Liver (tissue), 10 donors: ENCODE measurements at places on chromosomes 12 and 14. TPM values are rescaled to one million over a fixed set of nuclear protein-coding genes. Genes with fewer than 3 reads are reported as not detected.

DNA sequence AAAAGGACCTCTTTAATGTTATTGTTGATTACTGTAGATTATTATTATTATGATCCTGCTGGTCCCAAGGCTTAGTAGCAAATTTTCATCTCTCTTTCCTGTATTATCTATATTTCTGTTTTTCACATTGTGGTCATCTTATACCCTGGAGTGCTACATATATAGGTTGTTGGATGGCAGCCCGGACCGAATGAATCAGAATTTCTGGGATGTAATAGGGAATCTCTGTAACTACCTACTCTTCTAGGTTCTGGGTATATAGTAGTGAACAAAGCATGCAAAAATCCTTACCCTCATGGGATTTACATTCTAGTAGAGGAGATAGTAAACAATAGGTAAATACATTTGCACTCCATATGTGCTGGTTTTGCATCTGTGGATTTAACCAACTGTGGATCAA is 31.4 kb downstream of the NUBPL start:
- H3K4me1 ChIP-seq: no peaks in the 10 kb centered on the region
- H3K27ac ChIP-seq: no peak overlapping the region
- H3K27me3 ChIP-seq: no peaks in the 10 kb centered on the region
- H3K36me3 ChIP-seq: no peaks in the 10 kb centered on the region
- no peak overlapping the region for H3K4me3 ChIP-seq

GRCh38 chr12:82838131-82838551 is 151.4 kb downstream of the TMTC2 start:
- H3K27me3 ChIP-seq: no peaks in the 10 kb centered on the region
- no peak overlapping the region for H3K4me3 ChIP-seq

GRCh38 chr14:94340533-94340932 is 17.4 kb upstream of the SERPINA6 start:
- no peak for DNase-seq
- peaks cover 25% of the 10 kb centered on the region for H3K4me1 ChIP-seq
- H3K27me3 ChIP-seq: no peaks in the 10 kb centered on the region
- no peak overlapping the region for H3K4me3 ChIP-seq
- H3K36me3 ChIP-seq: no peaks in the 10 kb centered on the region

DNA sequence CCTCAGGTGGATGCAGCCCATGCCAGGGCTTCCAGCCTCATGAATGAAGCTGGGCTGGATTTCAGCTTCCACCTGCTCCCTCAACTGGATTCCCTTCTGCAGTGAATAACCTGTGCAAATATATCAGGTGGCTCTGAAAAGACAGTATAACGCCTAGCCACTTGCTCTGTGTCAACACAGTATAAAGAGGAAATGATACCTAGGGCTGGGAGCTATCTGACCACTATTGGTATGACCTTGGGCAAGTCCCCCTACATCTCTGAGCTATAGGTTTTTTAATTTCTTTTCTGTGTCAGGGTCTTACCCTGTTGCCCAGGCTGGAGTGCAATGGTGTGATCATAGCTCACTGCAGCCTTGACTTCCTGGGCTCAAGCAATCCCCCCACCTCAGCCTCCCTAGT is 19.8 kb downstream of the ISM2 start:
- H3K27me3 ChIP-seq: no peaks in the 10 kb centered on the region
- H3K27ac ChIP-seq: no peak overlapping the region
- DNase-seq: no peak

DNA sequence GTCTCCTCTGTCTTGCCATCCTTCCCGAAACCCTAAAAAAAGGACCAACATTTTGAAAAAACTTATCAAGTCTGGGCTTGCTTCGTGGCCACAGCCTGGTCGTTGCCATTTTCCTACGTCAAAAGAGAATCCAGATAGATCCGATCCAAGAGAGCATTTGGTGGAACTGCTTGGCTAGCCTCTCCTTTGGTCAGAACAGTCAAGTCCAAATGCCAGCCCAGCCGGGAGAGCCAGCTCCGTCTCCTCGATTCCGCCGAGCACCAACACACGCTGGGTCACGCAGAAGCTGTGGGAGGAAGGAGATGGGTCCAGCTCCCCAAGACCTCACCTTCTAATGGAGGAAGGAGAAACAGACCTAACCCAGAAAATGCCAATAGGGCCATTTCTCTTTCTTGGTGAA is 9.3 kb upstream of the PRIMA1 start:
- no peak overlapping the region for H3K27ac ChIP-seq
- H3K27me3 ChIP-seq: peaks cover 3% of the 10 kb centered on the region
- no peak overlapping the region for H3K4me3 ChIP-seq
- no peaks in the 10 kb centered on the region for H3K36me3 ChIP-seq
- no peak for DNase-seq
- H3K4me1 ChIP-seq: no peaks in the 10 kb centered on the region

DNA sequence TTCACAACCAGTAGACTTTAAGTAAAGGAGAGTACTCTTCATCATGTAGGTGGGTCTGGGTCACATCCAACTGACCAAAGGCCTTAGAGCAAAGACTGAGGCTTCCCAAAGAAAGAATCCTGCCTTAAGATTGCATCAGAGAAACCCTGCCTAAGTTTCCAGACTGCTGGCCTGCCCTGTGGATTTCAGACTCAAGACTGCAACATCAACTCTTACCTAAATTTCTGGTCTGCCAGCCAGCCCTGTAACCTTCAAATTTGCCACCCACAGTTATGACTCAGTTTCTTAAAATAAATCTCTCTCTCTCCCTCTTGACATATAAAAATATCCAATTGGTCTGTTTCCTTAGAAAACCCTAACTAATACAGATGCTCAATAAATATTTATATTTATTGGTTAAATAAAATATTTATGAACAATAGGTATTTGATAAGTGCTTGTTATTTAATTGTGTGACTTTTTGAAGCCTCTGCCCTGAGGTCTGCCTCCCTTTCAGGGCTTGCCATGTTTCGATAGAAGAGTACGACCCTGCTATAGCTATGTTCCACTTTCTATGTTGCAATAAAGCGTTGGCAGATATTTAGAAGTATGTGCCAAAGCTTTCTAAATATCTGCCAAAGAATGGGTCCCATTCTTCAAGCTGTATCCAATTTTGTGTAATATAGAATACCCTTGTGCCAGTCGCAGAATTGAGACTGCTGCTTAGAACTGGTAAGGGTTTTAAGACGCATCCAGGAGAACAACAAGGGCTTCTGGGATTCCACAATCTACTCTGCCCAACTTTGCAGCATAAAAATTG is 65.7 kb downstream of the TMEM30B start:
- no peak overlapping the region for H3K27ac ChIP-seq
- no peak for DNase-seq
- no peaks in the 10 kb centered on the region for H3K27me3 ChIP-seq
- H3K36me3 ChIP-seq: no peaks in the 10 kb centered on the region

GRCh38 chr14:98819867-98820206 is 452.2 kb downstream of the BCL11B start:
- no peaks in the 10 kb centered on the region for H3K27me3 ChIP-seq
- no peaks in the 10 kb centered on the region for H3K36me3 ChIP-seq
- H3K4me1 ChIP-seq: no peaks in the 10 kb centered on the region
- no peak for DNase-seq

DNA sequence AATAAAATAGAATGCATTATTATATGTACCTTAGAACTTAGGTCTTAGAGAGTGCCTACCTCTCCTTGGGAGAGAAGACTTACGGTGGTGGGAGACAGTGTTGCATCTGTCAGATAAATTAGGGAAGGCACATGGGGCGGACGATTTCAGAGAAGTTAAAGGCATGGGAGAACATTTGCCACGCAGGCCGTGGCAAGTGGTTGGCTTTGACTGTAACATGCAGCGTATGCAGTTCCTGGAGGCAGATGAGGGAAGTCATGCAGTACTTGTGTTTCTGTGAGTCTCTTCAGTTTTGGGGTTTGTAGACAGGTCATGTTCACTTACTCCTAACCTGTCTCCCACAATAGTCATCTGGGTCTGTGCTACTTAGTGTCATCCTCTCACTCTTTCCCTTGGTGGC is 43.6 kb downstream of the ETV6 start:
- H3K27me3 ChIP-seq: no peaks in the 10 kb centered on the region
- no peak overlapping the region for H3K27ac ChIP-seq
- H3K4me1 ChIP-seq: peaks cover 2% of the 10 kb centered on the region
- no peaks in the 10 kb centered on the region for H3K36me3 ChIP-seq
- H3K4me3 ChIP-seq: no peak overlapping the region
- DNase-seq: no peak

DNA sequence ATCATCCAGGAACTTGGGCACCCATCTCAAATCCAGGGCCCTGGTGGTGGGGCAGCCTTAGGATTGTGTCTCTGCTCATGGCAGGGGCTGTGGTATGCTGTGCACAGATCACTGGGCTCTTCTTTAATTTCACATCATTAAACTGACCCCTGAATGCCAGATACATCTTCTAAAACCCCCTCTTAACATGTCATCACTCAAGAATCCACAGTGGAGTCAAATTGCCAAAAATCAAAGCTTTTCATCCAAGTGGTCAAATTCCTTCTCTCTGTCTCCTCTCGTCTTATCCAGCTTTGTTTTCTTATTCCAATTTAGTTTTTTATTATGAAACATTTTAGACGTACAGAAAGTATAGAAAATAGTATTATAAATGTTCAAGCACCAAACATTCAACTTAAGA is 97.5 kb downstream of the ADCK1 start:
- no peaks in the 10 kb centered on the region for H3K27me3 ChIP-seq
- H3K27ac ChIP-seq: no peak overlapping the region
- H3K36me3 ChIP-seq: peaks cover 6% of the 10 kb centered on the region
- DNase-seq: no peak
- no peak overlapping the region for H3K4me3 ChIP-seq

- H3K36me3 ChIP-seq: no peaks in the 10 kb centered on the region
- no peak overlapping the region for H3K27ac ChIP-seq
- H3K27me3 ChIP-seq: no peaks in the 10 kb centered on the region
- H3K4me1 ChIP-seq: no peaks in the 10 kb centered on the region
- H3K4me3 ChIP-seq: no peak overlapping the region
Measured at GRCh38 chr12:40204337-40204736, 20.5 kb upstream of the LRRK2 start.

DNA sequence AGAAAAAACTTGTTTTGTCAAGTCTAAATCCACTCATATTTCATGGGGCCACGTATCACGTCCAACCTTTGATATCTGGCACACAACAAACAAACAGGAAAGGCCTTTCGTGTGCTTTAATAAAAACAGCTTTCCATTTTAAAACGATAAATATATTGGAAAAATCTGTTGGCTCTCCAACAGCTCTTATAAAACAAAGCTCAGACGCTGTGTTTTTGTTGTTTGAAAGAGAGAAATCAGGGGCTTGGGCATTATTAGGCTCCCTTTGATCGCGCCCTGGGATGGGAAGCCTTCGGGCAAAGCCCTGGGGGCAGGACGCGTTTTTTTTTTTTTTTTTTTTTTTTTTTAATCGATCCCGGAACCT is 429 bp upstream of the PLEKHA5 start:
- no peak for DNase-seq
- H3K4me1 ChIP-seq: peaks cover 7% of the 10 kb centered on the region
- H3K27ac ChIP-seq: peak overlapping the region; percentile 84
- no peaks in the 10 kb centered on the region for H3K36me3 ChIP-seq
- no peaks in the 10 kb centered on the region for H3K27me3 ChIP-seq

DNA sequence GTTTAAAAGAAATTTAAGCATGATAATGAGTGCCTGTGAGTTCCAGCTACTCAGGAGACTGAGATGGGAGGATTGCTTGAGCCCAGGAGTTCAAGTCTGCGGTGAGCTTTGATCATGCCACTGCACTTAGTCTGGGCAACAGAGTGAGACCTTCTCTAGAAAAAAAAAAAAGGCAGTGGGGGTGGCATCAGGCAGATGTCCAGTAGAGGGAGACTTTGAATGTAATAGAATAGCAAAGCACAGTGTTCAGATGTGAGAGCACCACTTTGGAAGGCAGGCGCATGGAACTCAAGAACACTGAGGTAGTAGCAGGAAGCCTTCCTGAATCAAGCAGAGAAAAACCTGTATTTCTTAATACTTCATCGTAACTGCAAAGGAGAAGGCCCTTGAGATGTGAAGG is 394.5 kb upstream of the GARIN6 start:
- no peak overlapping the region for H3K27ac ChIP-seq
- H3K27me3 ChIP-seq: no peaks in the 10 kb centered on the region
- DNase-seq: no peak
- no peaks in the 10 kb centered on the region for H3K36me3 ChIP-seq
- H3K4me1 ChIP-seq: no peaks in the 10 kb centered on the region

GRCh38 chr12:97275256-97275655 is 187.3 kb upstream of the RMST start:
- no peaks in the 10 kb centered on the region for H3K27me3 ChIP-seq
- H3K27ac ChIP-seq: no peak overlapping the region
- no peak for DNase-seq
- H3K36me3 ChIP-seq: no peaks in the 10 kb centered on the region

DNA sequence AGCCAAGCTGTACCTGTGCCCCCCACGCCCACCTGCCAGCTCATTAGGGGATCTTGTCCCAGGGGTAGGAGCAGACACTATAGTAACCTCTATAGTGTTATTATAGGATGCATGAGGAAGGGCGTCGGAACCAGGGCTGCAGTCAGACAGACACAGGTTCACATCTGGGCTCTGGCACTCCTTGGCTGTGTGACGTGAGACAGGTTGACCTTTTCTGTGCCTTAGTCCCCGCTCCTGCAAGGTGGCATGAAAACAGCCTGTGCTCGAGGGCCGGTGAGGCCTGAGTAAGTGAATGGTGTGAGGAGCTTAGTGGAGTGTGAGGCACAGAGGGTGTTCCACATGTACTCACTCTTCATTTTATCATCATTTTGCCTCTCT is 19.0 kb downstream of the ASB2 start:
- H3K4me1 ChIP-seq: peaks cover 11% of the 10 kb centered on the region
- no peaks in the 10 kb centered on the region for H3K27me3 ChIP-seq
- DNase-seq: no peak
- H3K27ac ChIP-seq: no peak overlapping the region
- no peak overlapping the region for H3K4me3 ChIP-seq

- no peak overlapping the region for H3K27ac ChIP-seq
- H3K27me3 ChIP-seq: no peaks in the 10 kb centered on the region
- no peaks in the 10 kb centered on the region for H3K36me3 ChIP-seq
- no peak for DNase-seq
- no peak overlapping the region for H3K4me3 ChIP-seq
Measured at GRCh38 chr12:89405626-89406345, 53.5 kb upstream of the DUSP6 start.

- no peaks in the 10 kb centered on the region for H3K36me3 ChIP-seq
- H3K4me3 ChIP-seq: no peak overlapping the region
- no peaks in the 10 kb centered on the region for H3K27me3 ChIP-seq
- no peak overlapping the region for H3K27ac ChIP-seq
Measured at GRCh38 chr12:41496009-41496408, 307.9 kb downstream of the PDZRN4 start.

- DNase-seq: no peak
- peaks cover 5% of the 10 kb centered on the region for H3K4me1 ChIP-seq
- H3K36me3 ChIP-seq: no peaks in the 10 kb centered on the region
Measured at GRCh38 chr12:94615260-94616181, 34.8 kb downstream of the TMCC3 start.

GRCh38 chr14:20328705-20329104 is 4.4 kb downstream of the CCNB1IP1 start:
- DNase-seq: no peak
- peaks cover 31% of the 10 kb centered on the region for H3K36me3 ChIP-seq
- H3K27ac ChIP-seq: no peak overlapping the region
- H3K27me3 ChIP-seq: no peaks in the 10 kb centered on the region
- no peak overlapping the region for H3K4me3 ChIP-seq

- no peak overlapping the region for H3K27ac ChIP-seq
- no peak for DNase-seq
- H3K4me1 ChIP-seq: no peaks in the 10 kb centered on the region
- no peak overlapping the region for H3K4me3 ChIP-seq
Measured at GRCh38 chr12:94839347-94839746, 164.2 kb downstream of the NDUFA12 start.

LBHD2 gene
- total RNA-seq: 0.47 TPM

RPS6KL1 gene
- 5.9 TPM for total RNA-seq

COCH gene
- 0.33 TPM for total RNA-seq

ANO4 gene
- total RNA-seq: 0.17 TPM

ESPL1 gene
- total RNA-seq: 3.4 TPM
